ENCODE measurements at places on chromosomes 6 and 20. TPM values are rescaled to one million over a fixed set of nuclear protein-coding genes. Genes with fewer than 3 reads are reported as not detected.

GRCh38 chr6:119324718-119325117 is 24.8 kb downstream of the MAN1A1 start:
- DNase-seq: no peak

Gene GNMT
- polyA plus RNA-seq: 0.32 TPM

- DNase-seq: peak; percentile 9
Observed at GRCh38 chr6:1135726-1136414, 176.0 kb upstream of the FOXQ1 start.

- no peak for DNase-seq
Observed at GRCh38 chr6:10587656-10588406, 66.7 kb downstream of the GCNT2 start.

Gene TRIM40
- not detected for polyA plus RNA-seq

- DNase-seq: no peak
Observed at GRCh38 chr20:3208786-3209256, 477 bp upstream of the ITPA start.

DNA sequence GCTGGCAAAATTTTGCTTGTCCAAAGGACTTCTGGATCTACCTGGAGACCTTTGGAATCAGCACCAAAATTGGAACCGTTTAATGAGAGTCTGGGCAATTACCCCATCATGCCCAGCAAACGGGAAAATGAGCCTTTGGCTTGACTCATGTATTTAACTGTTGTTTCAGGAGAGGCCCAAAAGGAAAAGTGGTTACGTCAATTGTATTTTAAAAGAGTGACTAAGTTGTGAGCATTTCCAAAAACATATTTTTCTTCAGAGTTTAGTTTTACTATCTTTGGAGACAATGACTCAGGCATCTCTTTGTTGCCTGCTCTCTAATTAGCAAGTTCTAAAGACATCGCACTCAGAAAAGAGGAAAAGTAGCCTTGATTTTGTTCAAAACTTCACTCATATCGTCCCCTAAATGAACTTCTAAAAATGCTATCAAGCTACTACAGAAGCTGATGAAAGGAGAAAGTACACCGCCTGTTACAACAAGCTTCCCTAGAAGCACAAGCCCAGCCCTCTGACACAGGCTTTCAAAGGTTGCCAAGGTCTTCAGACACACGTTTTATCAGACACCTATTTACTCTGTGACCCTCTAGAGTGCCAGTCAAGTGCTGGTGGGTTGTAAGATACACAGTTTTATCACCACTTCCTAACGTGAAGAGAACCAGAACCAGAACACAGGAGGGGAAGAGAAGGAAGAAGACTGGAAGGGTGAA is 146.2 kb downstream of the TBX18 start:
- no peak for DNase-seq

Gene LY6G6C
- not detected for polyA plus RNA-seq

DNA sequence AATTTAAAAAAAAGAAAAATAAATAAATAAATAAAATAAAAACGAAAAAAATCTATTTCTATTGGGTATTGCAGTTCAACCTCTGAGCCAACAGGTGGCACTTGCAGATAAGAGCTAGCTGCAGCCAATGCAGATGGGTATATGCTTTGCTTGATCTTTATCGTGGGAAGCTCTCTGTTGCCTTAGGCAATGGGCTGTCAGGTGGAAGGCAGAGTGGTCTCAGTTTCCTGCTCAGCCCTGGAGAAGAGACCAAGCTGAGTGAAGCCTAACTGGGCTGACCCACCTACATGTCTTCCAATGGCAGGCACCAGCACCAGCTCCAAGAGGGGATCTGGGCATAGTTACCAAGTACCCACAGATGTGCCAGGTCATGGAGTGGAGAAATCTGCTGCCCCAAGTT is 95.0 kb downstream of the AK9 start:
- no peak for DNase-seq

GRCh38 chr6:132614554-132614953 is 9.5 kb downstream of the TAAR2 start:
- DNase-seq: no peak

Gene BNIP5
- polyA plus RNA-seq: not detected

DNA sequence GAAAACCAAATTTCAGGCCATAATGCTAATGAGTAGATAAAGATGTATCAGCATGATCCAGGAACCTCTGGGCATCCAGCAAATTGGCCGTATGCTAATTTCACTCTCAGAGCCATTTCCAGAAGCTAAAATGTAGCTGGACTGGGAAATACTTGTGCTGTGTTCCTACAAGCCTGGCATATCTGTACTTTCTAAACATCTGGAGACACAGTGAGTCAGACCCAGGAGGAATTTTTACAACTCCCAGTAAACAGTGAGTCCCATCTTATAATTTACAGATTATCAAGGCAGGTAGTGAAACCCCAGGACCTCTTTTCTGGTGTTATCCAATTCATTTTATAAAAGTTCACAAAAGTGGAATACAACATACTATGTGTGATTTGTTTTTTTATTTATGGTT is 683.0 kb upstream of the ADGRB3 start:
- DNase-seq: no peak

Gene SERINC3
- 104 TPM for polyA plus RNA-seq

DNA sequence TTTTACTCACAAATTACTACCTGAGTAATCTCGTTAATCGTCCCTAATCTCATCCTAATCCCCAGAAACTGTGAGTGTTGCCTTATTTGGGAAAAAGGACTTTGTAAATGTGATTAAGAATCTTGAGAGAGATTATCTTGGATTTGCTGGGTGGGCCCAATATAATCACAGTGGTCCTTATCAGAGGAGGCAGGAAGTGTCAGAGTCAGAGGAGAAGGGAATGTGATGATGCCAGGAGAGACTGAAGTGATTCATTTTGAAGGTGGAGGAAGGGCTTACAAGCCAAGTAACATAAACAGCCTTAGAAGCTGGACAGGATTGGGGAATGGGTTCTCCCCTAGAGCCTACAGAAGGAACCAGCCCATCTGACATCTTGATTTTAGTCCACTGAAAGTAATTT is 16.7 kb downstream of the RPP21 start:
- DNase-seq: no peak

DNA sequence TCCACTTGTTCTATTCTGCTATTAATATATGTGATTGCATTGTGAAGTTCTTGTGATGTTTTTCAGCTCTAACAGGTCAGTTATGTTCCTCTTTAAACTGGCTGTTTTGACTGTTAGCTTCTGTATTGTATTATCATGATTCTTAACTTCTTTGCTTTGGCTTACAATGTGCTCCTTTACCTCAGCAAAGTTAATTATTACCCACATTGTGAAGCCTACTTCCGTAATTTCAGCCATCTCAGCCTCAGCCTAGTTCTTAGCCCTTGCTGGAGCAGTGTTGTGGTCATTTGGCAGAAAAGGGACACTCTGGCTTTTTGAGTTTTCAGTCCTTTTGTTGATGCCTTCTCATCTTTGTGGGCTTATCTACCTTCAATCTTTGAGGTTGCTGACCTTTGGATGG is 440.2 kb downstream of the TBC1D32 start:
- no peak for DNase-seq

Gene ADGRF5
- 10.8 TPM for polyA plus RNA-seq

Gene FAXC
- polyA plus RNA-seq: 25.0 TPM

DNA sequence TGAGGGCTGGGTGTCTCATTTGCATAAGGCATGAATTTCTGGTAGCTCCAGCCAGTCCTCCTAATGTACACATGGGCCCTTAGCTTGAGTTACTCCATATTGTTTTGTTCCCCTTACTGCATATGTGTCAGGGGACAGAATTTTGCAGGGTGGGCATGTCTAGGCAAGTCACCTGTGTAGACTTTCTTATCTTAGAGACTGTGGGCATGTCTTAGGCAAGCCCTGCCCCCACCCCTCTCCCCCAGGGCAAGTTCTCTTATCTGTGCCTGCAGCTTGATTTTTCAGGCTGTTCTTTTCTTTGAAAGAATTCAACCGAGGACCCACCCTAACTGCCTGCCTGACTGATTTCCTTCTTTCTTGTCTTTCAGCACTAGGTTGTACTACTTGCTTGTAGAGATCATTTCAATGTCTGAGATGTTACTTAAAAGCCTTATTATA is 32.1 kb downstream of the NHLRC1 start:
- DNase-seq: no peak

GRCh38 chr6:169528755-169529154 is 173.1 kb downstream of the WDR27 start:
- DNase-seq: no peak

Gene SNAP91
- 70.0 TPM for polyA plus RNA-seq

DNA sequence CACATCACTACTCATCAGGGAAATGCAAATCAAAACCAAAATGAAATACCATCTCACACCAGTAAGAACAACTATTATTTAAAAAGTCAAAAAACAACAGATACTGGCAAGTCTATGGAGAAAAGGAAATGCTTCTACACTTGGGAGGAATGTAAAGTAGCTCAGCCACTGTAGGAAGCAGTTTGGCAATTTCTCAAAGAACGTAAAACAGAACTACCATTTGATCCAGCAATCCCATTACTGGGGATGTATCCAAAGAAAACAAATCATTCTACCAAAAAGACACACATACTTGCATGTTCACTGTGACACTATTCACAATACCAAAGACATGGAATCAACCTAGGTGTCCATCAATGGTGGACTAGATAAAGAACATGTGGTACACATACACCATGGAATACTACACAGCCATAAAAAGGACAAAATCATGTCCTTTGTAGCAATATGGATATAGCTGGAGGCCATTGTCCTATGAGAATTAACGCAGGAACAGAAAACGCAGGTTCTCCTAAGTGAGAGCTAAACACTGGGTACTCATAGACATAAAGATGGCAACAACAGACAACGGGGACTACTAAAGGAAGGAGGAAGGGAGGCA is 260.4 kb downstream of the RNGTT start:
- DNase-seq: no peak

GRCh38 chr6:138336221-138336620 is 41.5 kb upstream of the SMIM28 start:
- no peak for DNase-seq

Gene SUMO4
- not detected for polyA plus RNA-seq

Gene LPA
- 0.05 TPM for polyA plus RNA-seq

Gene CCM2L
- polyA plus RNA-seq: 6.7 TPM

Gene MACROD2
- polyA plus RNA-seq: 9.0 TPM

GRCh38 chr20:54065601-54066038 is 4.8 kb downstream of the BCAS1 start:
- DNase-seq: no peak

Gene RSPH3
- 7.4 TPM for polyA plus RNA-seq

- no peak for DNase-seq
Observed at GRCh38 chr6:63487103-63487813, 85.0 kb upstream of the LOC128125822 start.

Gene HNF4A
- polyA plus RNA-seq: 0.10 TPM

GRCh38 chr6:45686841-45687569 is 309.3 kb upstream of the SUPT3H start:
- no peak for DNase-seq

All from brain (organoid and tissue), 16 donors.